Memory B cell (primary cell): ENCODE measurements at places on chromosomes 11 and 22.

- no peak for DNase-seq
Measured at GRCh38 chr22:26599505-26599904, 9.6 kb upstream of the TPST2 start.

DNA sequence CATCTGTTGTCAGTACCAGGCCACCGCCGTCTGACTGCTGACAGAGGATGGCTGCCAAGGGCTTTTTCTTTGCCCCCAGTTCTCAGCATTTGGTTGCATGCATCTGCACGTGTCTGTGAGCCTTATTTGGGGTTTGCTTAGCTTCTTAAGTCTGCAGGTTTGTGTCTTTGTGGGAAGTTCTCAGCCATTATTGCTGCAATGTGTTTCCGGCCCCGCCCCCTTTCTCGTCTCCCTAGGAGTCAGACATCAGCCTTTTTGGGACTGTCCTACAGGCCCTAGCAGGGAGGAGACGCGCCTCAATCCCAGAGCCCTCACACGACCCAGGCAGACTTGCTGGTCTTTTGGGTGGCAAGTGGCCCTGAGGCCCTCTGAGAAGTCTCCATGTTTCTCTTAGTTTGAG, 8.0 kb downstream of the MOB2 start:
- no peak for DNase-seq

GRCh38 chr11:9905960-9906791, 242.3 kb downstream of the SWAP70 start:
- no peak for DNase-seq

- no peak for DNase-seq
Measured at GRCh38 chr22:40466976-40467375, 96.6 kb downstream of the SGSM3 start.

DNA sequence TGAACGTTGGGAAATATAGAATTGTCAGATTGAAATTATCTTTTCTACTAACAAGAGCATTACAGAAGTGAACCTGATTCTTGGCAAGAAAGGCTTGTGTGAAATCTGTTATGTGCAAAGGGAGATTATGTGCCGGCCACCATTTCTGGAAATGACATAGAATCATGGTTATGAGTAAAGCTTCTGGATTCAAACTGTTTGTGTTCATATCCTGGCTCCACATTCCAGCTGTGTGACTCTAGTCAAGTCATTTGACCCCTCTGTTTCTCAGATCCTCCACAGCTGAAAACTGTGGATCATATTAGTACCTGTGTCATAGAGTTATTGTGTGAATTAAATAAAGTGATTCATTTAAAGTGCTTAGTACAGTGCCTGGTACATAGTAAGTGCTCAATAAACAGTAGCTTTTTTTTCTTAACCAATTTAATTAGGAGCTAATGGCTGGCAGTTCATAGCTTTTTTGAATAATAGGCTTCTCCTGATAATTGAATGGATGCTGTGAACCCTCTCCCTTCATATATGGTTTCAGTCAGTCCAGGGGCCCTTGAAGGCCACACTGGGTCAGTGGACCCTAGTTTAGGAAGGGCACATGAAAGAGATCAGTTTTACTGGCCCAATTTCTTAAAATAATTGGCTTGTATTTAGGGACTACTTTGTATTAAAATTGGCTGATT, 34.6 kb downstream of the EHF start:
- DNase-seq, result no peak

- no peak for DNase-seq
Measured at GRCh38 chr11:77035039-77035438, 841 bp downstream of the B3GNT6 start.

- no peak for DNase-seq
Measured at GRCh38 chr11:88050247-88050646, 125.0 kb downstream of the RAB38 start.

- no peak for DNase-seq
Measured at GRCh38 chr11:42625757-42626665, 685.8 kb upstream of the API5 start.

GRCh38 chr11:113234888-113235287, 79.5 kb upstream of the TTC12 start:
- no peak for DNase-seq

- peak; percentile 49 for DNase-seq
Measured at GRCh38 chr22:49305214-49305965, 522.3 kb downstream of the BRD1 start.

DNA sequence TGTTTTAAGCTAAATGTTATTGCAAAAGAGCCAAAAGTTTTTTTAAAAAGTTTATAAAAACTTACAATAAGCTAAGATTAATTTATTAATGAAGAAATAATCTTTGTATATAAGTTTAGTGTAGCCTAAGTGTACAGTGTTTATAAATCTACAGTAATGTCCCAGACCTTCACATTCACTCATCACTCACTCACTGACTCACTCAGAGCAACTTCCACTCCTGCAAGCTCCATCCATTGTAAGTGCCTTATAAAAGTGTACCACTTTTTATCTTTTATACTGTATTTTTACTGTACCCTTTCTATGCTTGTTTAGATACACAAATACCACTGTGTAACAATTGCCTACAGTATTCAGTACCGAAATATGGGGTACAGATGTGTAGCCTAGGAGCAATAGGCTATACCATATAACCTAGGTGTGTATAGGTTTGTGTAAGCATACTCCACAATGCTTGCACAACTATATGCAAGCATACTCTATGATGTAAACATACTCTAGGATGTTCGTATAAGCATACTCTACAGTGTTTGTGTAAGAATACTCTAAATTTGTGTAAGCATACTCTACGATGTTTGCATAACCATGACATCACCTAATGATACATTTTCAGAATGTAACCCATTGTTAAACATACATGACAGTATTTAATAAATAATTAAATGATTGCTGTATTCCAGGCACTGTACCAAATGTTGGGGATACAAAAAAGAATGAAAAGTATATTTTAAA, 953.0 kb downstream of the KCNA4 start:
- DNase-seq, result no peak

GRCh38 chr11:79100093-79100910, 340.5 kb downstream of the TENM4 start:
- DNase-seq, result no peak

GRCh38 chr11:61499816-61500491, 8.6 kb upstream of the LRRC10B start:
- no peak for DNase-seq

GRCh38 chr11:88384004-88384668, 46.6 kb upstream of the CTSC start:
- DNase-seq, result no peak

DNA sequence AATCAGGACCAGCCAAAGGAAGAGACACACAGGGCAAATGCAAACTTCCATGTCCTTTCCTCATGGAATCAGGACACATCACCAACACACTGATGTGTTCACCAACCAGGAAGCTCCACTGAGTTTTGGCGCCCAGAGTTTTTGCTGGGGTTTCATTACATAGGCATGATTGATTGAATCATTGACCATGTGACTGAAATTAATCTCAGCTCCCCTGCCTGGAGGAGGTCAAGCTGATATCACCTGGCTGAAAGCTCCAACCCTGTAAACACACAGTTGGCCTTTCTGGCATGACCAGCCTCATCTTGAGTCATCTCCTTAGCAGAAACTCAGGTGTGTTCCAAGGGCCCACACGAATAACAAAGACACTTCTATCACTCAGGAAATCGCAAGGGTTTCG, 133.2 kb downstream of the TRIM29 start:
- DNase-seq, result no peak

- no peak for DNase-seq
Measured at GRCh38 chr11:134125507-134125906, 56.6 kb downstream of the JAM3 start.

DNA sequence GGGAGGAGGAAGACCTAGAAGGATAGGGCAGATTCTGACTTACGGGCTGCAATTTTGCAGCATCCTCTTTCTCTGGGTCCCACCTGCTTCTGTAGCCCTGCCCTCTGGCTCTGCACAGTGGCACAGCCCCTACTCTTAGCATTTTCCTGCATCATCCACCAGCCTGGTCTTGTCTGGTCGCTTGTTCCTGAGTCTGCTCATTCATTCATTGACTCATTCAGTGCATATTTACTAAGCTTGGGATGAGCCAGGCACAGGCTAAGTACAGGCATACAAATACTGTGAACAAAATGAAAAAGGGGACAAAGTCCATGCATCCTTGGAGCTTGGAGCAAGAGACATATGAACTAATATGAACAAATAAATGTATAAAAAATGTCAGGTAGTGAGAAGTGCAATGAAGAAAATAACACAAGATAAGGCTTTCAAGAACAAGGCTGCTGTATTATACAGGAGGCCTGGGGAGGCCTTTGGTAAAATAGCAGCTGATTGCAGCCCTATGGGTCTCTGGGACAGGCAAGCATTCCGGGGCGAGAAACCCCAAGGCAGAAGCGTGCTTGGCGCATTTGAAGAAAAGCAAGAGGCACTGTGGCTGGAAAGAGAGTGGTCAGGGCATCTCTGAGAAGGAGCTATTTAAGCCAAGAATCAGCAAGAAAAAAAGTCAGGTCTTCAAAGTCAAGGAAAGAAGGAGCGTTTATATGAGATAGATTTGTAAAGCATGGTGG, 108.0 kb upstream of the ALX4 start:
- no peak for DNase-seq

DNA sequence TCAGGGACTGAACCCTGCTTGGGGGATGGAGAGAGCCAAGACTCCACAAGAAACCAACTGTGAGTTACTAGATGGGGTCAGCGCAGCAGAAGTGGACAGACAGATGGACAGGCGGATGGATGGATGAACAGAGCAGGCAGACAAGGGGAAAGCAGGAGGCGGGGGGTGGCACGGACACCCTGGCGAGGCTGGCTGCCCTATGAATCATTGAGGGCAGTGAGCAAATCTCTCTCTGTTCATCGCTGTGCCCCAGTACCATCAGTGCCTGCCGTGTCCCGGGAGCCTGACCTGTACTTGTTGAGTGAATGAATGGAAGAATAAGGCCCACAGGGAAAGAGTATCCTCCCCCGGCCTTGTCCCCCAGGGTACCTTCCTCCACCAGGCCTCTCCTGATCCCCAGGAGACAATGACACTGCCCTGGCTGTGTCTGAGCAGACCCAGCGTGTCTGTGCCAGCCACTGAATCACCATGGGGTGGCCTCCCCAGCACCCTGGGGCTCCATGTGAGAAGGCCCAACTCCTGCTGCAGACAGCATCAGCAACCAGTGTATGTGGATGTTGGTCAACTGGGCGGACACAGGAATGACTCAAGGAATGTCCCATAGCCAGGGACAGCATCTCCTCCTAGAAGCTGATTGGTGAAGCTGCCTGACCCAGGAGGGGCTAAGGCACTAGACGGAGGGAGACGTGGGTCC, 5.1 kb upstream of the KLHL35 start:
- no peak for DNase-seq

GRCh38 chr11:64056213-64056785, 20.6 kb downstream of the FLRT1 start:
- no peak for DNase-seq

- DNase-seq, result no peak
Measured at GRCh38 chr11:91673705-91674104, 550.9 kb upstream of the FAT3 start.

DNA sequence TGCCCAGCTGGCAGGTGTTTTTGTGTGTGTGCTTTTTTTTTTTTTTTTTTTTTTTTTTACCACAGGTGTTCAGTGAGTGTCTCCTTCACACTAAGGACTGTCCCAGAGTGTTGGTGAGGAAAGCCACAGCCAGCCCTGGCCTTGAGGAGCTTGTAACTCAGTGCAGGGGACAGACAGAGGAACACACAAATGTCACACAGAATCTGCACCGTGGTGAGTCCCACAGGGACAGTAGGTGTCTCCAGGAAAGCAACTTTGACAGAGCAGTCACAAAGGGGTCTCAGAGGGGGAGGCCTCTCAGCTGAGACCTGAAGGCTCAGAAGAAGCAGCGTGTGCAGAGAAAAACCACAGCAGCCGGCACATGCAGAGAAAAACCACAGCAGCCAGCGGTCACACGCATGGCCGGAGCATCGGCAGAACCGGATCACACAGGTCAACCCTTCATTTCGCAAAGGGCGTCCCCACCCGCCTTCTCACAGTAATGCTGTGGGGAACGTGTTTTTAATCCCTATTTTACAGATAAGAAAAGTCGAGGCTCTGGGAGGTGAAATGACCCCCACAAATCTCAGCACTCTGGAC, 101.7 kb upstream of the PRR5 start:
- no peak for DNase-seq

GRCh38 chr11:107928767-107929507, 689 bp downstream of the RAB39A start:
- peak; percentile 21 for DNase-seq

GRCh38 chr22:40392618-40393017, 22.2 kb downstream of the SGSM3 start:
- DNase-seq, result no peak

DNA sequence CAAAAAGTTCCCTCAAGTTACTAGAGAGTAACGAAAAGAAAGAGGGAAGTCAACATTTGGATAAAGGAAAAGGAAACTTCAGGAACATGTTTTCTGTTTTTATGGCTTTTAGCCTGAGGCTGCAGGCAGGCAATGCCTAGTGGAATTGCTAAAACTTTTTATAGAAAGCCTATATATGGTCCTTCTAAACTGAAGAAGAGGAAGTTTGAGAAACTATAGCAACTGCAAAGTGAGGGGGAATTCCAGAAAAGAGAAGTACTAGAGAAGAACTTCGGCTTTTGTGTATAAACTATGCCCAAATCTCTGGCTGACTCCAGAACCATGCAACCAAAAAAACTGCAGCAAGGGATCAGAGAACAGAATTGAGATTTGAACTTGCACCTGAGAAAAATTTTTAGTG, 74.3 kb upstream of the ARHGAP42 start:
- DNase-seq, result no peak

DNA sequence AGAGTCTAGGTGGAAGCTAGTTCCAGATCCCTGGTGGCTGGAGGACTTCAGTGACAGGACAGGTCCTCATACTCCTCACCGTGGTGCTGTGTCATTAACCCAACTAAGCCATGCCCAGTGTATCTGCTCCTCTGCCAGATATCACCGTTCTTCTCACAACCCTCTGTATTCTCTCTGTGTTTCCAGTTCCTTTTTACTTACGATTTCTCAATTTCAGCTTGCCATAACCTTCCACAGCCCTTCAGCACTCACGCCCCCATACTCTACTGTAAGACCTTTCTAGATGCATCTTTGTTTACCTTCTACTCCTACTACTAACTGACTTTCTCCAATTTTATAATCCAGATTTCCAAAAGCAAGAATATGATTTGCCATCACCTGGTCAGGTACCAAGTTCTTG, 26.1 kb upstream of the RIC3 start:
- DNase-seq, result no peak

DNA sequence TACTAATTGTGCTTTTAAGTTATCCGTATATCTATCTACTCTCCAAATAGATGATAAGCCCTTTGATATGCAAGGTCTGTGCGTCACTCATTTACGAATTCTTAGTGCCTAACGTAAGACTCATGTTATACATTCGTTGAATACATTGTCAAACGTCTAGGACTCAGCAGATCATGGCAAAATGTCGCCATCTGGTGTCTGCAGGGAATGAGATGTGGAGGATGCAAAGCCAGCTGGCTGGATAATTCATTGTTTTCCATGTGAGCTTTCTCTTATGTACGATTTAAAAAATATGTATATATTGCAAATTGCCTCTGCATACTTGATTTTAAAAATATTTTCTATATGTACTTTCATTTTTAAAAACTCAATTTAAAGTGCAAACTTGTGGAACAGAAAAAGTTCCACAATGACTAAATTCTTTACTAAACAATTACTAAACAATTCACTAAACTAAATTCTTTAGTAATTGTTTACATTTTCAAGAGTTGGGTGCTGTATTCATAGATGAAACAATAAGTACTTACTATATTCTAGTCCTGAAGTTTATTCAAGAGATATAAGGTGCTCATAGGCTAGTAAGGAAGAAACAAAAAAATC, 33.8 kb downstream of the ZNF202 start:
- peak; percentile 24 for DNase-seq

GRCh38 chr11:109984634-109985289, 108.4 kb upstream of the ZC3H12C start:
- peak; percentile 20 for DNase-seq

- DNase-seq, result peak; percentile 57
Measured at GRCh38 chr11:61747192-61747966, 5.1 kb upstream of the MYRF start.
